ENCODE measurements at places on chromosomes 7 and 10. TPM values are rescaled to one million over a fixed set of nuclear protein-coding genes. Genes with fewer than 3 reads are reported as not detected.

Gene GPNMB
- 3.7 TPM for total RNA-seq

Gene TSC22D4
- 7.3 TPM for total RNA-seq

Gene ZNF37A
- 20.0 TPM for total RNA-seq

Gene RASA4
- 27.3 TPM for total RNA-seq

Gene CRPPA
- total RNA-seq = 9.0 TPM

Gene TMEM273
- 2.4 TPM for total RNA-seq
